ENCODE measurements at places on chromosomes 5 and 9.

DNA sequence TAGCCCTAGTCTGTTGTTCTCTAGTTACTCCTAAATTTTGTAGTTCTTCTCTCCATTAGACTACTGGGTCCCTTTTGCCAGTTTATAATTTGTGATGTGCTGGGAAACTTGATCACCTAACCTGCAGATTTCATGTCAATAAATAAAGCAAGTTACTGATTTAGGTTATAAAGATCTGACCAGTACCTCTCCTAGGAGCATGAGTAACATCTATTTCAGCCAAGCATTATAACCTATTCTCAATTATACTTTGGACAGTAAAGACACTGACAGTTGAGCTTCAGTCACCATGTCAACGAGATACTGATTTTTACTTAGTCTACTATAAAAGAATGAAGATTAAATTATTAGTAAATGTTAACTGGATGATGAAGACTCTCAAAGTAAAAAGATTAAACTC is 36.7 kb downstream of the CSNK1A1 start:
- DNase-seq, result no peak

GRCh38 chr9:127074561-127075548 is 47.6 kb downstream of the ANGPTL2 start:
- DNase-seq, result peak; percentile 89

DNA sequence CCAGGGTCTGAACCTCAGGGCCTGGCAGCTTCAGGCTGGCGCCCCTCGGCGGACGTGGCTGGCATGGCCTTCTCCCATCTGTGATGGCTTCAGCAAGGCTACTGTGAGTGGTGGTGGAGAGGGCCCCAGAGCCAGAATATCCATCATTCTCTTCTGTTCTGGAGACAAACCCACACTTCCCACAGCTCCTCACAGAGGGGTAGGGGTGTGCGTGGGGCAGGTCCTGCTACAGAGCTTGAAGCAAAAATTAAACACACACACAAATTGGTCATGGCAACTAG is 9.6 kb downstream of the GPX3 start:
- DNase-seq, result no peak

- DNase-seq, result no peak
Observed at GRCh38 chr9:17519761-17520160, 59.1 kb upstream of the SH3GL2 start.

DNA sequence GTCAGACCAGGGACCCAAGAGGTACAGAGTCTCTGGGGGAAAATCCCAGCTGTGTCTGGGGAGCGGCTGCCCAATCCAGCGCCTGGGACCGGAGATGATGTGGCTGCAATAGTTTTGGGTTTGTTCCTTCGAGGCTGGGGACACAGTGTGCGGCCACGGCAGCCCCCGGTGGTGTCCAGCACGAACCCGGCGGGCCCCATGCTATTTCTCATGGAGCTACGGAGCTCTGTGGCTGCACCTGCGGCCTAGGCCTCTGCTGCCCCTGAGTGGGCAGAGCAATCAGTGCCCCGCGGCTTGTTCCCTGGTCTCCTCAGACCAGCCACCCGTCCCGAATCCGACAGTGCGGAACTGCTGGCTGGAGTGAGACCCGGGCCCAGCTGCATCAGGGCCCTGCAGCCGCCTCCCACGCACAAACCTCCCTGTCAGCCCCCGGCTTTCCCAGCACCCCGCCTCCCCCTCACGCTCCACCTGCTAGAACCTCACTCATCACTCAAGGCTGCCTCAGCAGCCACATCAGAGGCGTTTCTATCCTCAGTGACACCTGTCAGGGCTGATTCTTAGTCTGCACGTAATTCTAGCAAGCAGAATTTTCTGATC is 29.0 kb downstream of the SARDH start:
- peak; percentile 67 for DNase-seq

DNA sequence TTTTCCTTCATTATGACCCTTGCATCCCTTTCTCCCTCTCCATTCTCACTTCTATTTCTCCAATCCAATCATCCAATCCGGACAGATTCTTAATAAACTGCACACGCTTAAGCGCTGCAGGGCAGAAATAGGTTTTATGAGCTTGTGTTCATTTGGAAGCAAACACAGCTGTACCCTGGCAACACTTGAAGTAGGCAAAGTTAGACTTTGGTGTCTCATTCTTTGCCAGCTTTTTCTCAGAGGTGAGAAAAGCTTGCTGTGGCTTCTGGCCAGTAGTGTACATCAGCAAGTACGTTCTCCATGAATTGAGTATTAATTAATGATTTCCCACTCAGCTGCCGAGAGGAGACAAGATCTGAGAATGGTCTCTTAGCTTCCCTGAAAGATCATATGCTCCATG is 88.5 kb downstream of the FBXO4 start:
- DNase-seq, result no peak

GRCh38 chr5:174798551-174798951 is 74.2 kb downstream of the MSX2 start:
- DNase-seq, result no peak

GRCh38 chr9:122228191-122228567 is 578 bp downstream of the LHX6 start:
- DNase-seq, result no peak

GRCh38 chr5:84255315-84255714 is 129.4 kb downstream of the EDIL3 start:
- no peak for DNase-seq

GRCh38 chr9:83061036-83061435 is 1.9 kb downstream of the RASEF start:
- no peak for DNase-seq

- no peak for DNase-seq
Observed at GRCh38 chr5:177596775-177597238, 3.1 kb upstream of the B4GALT7 start.

DNA sequence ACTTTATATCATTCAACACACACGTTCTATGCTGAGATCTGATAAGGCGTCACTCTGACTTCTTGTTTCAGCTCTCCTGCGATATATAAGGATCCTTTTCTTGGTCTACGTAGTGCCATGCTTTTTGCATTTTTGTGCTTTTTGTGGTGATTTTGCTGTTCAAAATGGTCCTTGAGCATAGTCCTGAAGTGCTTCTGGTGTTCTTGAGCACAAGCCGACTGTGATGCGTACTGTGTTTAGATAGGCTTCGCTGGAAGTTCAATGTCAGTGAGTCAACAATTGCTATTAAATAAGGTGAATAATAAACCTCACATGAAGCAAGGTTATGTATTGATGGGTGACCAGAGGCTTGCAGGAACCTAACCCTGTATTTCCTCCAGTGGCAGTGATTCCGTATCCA is 46.8 kb downstream of the ACO1 start:
- no peak for DNase-seq

- DNase-seq, result no peak
Observed at GRCh38 chr5:68178579-68178978, 37.0 kb upstream of the PIK3R1 start.

DNA sequence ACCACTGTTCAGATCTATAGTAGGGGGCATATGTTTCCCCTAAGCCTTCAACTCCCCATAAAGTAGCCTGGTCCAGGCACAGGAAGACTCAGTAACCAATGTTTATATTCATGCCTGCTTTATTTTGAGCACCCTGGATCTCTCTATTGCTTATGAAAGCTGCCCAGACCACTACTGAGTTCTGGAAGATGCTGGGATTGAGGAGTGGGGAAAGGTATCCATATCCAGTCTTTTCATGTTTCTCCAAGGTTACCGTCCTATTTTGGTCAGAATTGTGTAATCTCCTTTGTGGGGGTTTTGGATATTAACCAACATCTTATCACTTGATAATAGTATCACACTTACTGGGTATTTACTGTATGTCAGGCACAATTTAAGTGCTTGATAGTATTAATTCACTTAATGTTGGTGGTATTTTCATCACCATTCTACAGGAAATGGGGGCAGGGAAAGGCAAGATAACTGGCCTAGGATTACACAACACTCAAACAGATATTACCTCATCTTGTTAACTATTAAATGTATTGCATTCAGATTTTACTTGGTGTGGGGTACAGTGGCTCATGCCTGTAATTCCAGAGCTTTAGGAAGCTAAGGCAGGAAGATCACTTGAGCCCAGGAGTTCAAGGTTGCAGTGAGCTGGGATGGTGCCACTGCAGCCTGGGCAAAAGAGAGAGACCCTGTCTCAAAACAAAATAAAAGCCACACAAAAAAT is 36.3 kb downstream of the RUSC2 start:
- no peak for DNase-seq

- no peak for DNase-seq
Observed at GRCh38 chr9:1208157-1208556, 158.0 kb downstream of the DMRT2 start.

DNA sequence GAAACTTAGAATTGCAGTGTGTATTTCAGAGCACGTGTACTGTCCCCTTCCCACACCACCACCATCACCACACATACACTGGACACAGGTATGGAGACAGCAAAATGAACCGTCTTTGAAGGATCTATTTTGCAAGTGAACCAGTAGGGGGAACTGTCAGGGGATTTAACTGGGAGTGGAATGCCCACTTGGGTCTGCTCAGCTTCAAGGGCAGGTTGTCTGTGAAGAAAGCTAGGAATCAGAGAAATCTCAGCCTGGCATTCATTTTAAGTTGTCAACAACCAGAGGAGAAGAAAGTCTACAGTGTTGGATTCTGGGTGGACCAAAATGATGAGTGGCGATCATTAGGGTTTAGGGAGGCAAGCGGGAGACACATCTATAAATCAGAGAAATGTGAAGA is 147.0 kb downstream of the DCP2 start:
- no peak for DNase-seq

DNA sequence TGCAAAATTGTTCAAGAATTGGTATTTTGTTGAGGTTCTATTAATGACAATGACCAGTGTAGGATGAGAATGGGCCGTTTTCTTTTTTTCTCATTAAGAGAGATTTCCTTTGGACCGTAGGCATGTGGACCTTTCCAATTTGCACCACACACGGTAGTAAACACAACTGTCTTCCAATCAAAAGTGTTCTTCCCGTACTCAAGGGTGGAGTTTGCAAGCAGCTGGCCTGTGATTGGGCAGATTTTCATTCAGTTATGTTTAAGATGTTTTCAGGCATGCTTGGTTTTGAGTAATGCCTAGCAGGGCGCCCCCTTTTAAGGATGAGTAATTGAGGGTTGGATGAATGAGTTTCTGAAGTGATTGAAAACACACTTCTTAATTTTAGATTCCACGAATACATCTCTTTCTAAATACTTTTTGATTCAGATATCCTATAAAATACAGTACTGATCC is 2.5 kb downstream of the KDM3B start:
- peak; percentile 60 for DNase-seq

DNA sequence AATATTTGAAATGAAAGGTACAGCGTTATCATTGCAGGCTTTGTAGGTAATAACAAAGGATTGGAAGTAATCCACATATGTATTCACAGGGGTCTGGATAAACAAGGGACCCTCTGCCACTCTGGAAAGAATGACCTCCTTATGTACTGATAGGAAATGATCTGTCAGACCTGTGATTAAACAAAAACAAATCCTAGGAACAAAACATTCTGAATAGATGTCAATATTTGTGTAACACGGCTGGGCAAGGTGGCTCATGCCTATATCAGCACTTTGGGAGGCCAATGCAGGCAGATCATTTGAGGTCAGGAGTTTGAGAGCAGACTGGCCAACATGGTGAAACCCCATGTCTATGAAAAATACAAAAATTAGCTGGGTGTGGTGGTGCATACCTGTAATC is 42.3 kb downstream of the NSUN2 start:
- no peak for DNase-seq

Data from putamen (tissue), 1 donor.